NCI-H1417 treated with DMSO at 0.1 percent for 48 hours (cell line): ENCODE measurements at places on chromosomes 2 and 18.

DNA sequence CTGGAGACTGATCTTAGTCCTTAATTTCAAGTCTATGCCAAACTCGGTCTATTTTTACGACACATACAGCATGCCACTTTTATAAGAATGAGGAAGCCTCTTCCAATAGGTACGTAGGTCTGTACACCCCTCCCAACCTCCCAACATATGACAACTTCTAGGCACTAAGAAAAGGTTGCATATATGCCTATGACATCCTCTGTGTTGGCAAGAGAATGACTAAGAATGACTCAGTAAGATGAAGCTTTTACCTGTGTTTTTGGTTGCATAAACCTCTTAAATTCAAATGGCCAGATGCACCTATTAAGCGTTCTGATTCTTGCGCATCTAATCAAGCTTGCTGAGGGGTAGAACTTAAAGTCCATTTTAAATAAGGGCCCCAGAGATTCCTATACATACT, 586.4 kb upstream of the ZEB2 start:
- no peak for DNase-seq

DNA sequence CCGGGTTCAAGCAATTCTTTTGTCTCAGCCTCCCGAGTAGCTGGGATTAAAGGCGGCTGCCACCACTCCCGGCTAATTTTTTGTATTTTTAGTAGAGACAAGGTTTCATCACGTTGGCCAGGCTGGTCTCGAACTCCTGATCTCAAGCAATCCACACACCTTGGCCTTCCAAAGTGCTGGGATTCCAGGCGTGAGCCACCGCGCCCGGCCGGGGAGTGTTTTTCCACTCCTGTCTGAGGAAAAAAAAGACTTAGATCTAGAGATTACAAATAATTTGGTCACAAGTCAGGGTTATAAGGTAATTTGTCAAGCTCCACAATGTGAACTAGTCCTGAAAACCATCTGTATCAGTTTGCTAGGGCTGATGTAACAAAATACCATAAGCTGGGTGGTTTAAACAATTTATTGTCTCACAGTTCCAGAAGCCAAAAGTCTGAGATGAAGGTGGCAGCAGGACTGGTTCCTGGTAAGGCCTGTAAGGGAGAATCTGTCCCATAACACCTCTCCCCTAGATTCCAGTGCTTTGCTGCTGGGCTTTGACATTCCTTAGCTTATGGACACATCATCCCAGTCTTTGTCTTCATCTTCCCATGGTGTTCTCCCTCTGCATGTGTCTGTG, 40.7 kb upstream of the SP3 start:
- no peak for DNase-seq

GRCh38 chr18:26657631-26658581, 109.6 kb upstream of the KCTD1 start:
- DNase-seq: no peak

DNA sequence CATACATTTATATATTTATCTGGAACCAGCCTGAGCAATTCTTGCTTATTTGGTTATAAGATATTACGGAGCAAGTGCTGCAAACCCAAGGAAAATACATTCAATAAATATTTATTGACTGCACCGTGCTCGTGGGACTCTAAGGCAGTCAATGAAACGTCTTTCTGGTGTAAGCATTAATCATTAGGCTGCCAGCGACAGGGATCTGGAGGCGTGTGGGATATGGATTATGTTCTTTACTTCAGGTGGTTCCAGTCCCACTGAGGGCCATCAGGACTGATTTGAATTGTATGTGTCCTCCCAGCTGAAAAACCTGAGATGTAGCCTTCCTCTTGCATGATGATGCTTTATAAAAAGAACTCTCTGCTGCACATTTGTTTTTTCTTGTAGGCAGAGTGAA, 75.4 kb downstream of the TACR1 start:
- no peak for DNase-seq

- no peak for DNase-seq
These were observed 296.9 kb upstream of the CYRIA start for GRCh38 chr2:16962505-16962904.
